ENCODE measurements at places on chromosomes 3 and 15.

DNA sequence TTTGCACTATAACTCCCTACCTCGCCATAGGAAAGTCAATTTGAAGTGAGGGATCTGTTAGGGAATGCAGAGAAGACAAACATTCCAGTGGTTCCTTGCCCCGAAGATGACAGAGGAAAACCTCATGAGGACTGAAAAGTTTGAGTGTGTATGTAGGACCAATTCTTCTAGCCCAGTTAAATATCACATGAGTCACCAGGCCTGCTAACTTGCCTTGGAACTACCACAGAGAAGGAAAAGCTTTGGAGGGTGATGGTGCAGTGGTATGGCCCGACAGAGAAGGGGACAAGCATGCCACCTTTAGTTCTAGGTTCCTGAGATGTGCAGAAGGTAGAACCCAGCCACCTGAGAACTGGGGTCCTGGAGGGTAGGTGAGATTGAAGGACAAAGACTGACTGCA lies 2.6 kb upstream of the UPK1B start:
- DNase-seq: no peak

DNA sequence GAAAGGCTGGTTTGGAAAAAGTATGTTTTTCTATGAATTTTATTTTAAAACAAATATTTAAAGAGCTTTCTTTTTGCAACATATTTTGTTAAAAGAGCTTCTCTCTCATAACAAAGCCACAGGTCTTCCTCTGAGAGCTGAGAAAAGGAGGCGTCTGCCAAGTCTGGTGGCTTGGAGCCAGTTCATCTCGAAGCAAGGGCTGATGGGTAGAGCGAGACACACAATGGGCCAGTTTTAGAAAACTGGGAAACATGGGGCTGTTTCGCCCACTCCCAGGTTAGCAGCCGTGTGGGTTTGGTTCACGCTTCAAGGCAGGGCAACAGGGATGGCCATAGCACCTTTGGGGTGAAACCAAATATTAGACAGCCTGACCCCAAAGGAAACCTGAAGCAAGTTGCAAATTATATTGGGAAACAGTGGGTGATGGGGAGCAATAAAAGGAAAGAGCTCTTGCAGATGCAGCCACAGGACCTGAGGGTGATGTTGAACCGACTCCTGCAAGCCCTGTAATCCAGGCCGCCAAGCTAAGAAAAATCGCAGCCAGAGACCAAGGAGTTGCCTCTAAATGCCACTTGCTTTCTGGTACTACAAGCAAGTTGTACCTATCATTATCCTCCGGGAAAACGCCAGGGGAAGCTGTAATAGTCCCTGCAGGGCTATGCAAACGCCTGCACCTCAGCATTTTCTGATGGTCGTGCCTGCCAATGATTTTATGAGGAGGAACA lies 88.4 kb upstream of the GALNT15 start:
- DNase-seq: no peak

DNA sequence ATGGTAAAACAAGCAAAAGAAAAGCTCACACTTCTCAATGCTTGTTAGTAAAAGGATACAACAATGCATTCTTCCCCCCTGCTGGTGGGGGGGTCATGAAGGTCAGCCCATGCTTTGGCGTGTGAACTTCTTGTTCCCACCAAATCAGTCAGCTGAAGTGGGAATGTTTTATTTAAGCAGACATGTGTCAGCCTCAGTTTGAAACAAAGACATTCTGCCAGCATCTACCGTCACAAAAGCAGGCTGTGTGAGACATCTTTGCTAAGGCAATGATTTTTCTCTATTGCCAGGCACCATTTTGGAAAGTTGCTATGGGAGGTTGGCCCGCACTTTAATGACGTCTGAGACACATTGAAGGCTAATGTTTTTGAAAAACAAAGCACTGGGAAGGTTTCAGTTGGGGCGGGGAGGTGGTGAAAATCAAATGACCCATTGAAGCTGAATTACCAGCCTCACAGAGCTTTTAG lies 206.6 kb downstream of the TLE3 start:
- DNase-seq: no peak

GRCh38 chr3:34807611-34808010 lies 831.7 kb upstream of the ARPP21 start:
- no peak for DNase-seq

DNA sequence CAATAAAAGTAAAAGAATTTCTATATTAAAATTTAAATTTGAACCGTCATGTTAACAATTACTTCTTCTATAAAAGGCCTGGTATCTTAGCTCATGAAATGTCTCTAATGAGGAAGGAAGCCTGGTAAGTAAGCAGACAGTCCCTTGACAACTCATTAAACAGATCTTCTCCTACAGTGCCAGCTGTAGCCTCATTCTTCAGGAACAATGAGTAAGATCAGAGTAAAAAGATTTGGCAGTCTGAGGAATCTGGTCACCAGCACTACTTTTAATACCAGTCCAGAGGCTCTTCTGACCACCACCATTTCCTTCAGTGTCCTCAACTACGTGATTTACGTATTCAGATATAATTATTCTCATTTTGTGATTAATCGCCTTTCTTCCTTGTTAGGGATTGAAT lies 955.0 kb upstream of the ALCAM start:
- no peak for DNase-seq

- no peak for DNase-seq
Observed at GRCh38 chr3:133747907-133748639, 1.9 kb downstream of the TF start.

DNA sequence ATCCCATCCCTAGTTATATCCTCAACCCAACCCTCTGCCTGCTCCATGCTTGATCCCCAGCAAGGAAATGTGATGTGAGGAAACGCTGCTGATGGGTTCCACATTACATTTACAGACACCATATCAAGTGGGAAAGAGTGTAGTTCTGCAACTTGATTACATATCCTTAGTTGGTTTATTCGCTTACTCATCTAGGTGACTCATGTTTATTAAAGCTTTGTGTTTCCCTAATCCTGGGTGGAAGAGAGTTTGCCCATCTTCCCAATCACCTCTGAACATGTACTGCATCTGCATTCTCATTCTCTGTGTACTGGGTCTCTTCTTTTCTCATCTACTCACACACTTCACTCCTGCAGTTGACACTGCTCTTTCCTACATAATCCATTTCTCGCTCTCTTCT lies 91.7 kb upstream of the PDZRN3 start:
- DNase-seq: no peak

- no peak for DNase-seq
Observed at GRCh38 chr3:162130582-162130981, 634.0 kb downstream of the OTOL1 start.

GRCh38 chr3:42052484-42053351 lies 38.4 kb upstream of the TRAK1 start:
- peak; percentile 61 for DNase-seq

- DNase-seq: no peak
Observed at GRCh38 chr15:34014556-34014955, 24.4 kb downstream of the AVEN start.

GRCh38 chr3:133943639-133944141 lies 48.0 kb upstream of the RAB6B start:
- DNase-seq: peak; percentile 64

DNA sequence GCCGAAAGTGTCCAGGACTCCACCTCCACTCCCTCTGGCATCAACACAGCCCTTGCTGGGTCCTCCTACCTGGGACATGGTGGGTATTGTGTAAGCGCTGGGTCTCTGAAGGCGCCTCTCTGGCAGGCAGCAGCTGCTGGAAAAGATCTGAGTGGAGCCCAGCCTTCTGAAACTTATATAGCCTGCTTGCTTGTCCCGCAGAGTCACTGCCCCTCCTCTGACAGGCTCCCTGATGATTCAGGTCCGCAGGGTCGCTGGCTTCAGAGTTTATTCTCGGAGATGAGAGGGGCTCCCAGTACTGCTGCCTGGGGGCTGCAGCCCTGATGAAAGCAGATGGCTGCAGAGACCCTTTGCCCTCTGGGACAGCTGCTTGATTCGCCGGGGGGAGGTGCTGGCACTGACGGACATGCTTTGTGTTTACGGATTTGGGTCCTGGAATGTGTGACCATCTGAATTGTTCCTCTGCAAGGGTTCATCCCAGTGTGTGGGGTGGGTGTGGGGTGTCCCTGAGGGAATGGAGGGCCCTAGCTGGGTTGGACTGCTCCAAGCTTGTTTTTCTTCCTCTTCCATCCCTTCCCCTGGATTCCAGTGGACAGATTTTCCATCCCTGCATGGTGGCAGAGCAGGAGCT lies at the start of gene MUSTN1:
MUSTN1 (minus strand) TSS at position 149 of the 631 bp plus-strand sequence; CDS start at position 78, 71 bp downstream.
- DNase-seq: peak; percentile 41

GRCh38 chr3:83457551-83457950 lies 1501.2 kb upstream of the CADM2 start:
- DNase-seq: no peak

GRCh38 chr3:186489507-186489906 lies 54.7 kb downstream of the CRYGS start:
- DNase-seq: no peak

- no peak for DNase-seq
Observed at GRCh38 chr15:93899817-93900216, 331.5 kb upstream of the MCTP2 start.

GRCh38 chr3:54888873-54889272 lies 39.0 kb downstream of the LRTM1 start:
- no peak for DNase-seq

DNA sequence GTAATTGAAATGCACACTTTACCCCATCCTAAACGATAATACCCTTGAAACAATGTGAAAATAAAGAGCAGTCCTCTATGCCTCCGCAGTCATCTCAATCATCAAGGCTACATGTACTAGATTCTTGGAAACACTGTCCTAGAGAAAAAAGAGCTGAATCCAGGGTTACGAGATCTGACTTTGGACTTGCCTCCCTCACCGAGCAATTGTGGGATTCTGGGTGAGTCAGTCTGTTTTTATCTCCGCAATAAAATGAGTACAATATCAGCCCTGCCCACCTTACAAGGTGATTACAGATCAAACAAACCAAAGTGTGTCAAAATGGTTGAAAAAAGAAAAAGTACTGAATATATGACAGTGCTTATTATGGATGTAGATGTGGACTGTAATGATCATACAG lies 152.3 kb upstream of the SNTN start:
- no peak for DNase-seq

DNA sequence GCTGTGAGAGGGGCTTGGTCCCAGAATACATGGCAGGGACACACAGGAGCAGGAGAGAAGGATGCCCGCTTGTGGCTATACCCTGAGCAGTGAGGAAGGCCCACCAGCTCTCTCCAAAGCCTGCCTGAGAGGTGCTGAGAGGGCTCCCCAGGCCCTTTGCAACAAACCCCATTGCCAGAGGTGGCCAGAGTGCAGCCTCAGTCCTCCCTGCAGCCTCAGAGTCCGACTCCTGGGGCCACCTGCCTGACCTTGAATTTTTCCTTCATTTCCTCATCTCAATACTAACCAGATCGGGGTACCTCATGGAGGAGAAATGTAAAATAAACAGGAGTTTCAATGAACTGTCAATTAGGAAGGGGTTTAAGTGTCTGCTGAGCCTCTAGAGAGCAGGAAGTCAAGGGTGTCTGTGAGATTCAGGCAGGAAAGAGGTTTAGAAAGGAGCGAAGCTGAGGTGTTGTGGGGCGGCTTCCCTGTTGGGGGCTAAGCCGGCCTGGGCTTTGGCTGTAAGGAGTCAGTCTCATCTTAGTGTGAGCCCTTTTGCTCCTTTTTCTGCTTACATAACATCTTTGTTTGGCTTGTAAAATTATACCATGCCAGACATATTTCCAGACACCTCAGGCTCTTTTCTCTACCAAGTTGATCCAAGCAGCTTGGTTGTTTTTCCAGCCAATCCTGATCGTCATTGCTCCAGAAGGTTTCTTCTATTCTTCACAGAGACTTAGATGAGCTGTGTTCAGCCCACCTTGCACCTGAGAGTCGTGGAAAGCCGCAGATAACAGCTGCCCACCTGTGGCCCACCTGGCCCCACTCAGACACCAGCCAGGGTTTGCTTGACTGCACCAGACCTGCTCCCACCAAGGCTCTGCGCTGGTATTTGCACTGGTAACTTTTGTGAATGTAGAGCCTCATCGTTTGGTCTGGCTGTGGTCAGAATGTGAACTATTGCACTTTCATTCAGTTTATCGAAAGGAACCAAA lies 36.7 kb downstream of the CMTM7 start:
- DNase-seq: no peak

GRCh38 chr3:124014366-124014942 lies 22.5 kb upstream of the ROPN1 start:
- no peak for DNase-seq

DNA sequence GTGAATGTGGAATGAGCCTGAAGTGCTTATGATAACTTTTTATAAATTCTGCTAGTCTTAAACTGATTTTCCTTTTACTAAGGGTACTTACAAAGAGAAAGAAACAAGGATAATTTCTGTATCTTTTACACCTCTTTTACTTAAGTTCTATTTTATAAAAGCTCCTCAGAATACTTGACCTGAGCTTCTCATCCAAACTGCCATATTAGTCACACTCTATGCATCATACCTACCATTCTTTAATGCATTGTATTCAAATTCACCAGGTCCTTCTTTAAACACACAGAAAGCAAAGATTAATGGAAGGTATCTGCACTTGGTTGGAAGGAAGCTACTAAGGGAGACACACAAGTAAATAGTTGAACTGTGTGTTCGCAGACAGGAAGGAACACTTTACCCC lies 1.6 kb upstream of the TOPAZ1 start:
- no peak for DNase-seq

DNA sequence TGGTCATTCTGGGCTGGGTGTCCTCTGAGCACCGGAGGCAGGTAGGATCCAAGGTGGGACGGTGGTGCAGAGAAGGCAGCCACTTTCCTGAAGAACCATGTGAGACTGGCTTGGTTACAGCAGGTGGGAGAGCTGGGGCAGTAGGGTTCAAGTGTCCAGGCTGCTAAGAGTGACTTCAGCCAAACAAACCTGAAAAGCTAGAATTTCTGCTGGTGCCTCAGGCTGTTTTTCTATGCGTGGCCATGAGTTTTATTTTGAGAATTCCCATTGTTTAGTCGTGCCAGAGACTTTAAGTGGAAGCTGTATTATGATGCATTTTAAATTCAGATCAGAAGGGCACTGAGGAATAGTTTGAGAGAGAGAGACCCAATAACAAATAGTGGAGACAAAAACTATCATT lies 20.1 kb downstream of the USP13 start:
- no peak for DNase-seq

GRCh38 chr3:71010726-71011455 lies 572.6 kb downstream of the FOXP1 start:
- no peak for DNase-seq

Measured in AG08396 (cell line).